ENCODE measurements at places on chromosomes 4 and X.

DNA sequence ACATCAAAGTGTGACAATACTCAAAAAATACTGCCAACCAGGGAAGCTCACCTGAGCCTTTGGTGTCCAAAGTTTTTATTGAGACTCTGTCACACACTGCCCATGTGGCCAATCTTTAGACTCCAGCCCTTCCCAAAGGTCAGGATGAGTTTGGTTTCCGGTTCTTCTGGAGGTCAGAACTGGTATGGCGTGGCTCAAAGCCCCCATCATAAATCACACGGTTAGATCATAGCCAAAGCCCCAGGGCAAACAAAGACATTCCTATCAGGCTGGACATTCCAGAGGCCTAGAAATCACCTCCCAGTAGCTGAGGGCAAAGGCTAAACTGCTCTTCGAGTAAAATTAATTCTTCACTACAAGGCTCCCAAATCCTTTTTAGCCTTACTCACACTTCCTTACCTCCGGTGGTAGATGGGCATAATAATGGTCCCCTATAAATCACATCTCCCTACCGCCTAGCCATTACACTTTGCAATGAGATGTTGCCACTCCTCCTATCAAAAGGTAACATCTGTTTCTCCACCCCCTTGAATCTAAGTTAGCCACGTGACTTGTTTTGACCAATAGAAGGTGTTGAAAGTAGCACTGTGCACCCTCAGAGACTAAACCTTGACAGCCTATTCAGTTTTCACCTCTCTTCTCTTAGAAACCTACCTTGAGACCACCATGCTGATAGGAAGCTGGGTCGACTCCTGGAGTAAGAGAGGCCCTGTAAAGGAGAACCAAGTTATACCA lies 137.8 kb upstream of the DUSP21 start:
- DNase-seq: no peak

DNA sequence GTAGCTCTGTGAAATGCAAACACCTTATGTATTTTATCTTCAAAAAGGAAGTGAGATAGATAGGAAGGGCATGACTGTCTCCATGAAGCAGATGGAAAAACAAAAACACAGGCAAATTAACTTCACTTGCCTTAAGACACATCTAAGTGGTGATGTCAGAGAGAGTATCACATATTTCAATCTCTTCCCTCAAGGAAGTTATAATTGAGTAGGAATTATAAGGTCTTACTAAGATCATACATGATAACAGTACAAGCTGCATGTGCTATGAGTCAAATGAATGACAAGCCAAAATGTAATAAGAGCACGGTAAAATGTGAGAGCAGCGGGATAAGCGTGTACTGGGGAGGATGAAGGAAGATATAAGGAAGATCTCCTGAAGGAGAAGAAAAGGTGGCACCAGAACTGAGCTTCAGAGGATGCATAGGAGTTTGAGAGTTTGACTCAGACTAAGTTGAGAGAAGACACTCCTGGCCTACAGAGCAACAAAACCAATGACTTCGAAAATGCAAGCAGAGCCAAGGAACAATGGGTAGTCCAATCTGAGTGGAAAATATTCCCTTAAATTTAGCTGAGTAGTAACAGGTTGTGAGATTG lies 43.3 kb upstream of the GALNT7 start:
- DNase-seq: no peak

GRCh38 chr4:187000281-187000680 lies 276.6 kb upstream of the FAT1 start:
- no peak for DNase-seq

- no peak for DNase-seq
These were observed 33.4 kb downstream of the ARHGEF6 start for GRCh38 chrX:136747003-136747986.

- DNase-seq: no peak
These were observed 10.5 kb downstream of the RASSF6 start for GRCh38 chr4:73609706-73610105.

- no peak for DNase-seq
These were observed 87.9 kb downstream of the UPRT start for GRCh38 chrX:75361788-75362187.

DNA sequence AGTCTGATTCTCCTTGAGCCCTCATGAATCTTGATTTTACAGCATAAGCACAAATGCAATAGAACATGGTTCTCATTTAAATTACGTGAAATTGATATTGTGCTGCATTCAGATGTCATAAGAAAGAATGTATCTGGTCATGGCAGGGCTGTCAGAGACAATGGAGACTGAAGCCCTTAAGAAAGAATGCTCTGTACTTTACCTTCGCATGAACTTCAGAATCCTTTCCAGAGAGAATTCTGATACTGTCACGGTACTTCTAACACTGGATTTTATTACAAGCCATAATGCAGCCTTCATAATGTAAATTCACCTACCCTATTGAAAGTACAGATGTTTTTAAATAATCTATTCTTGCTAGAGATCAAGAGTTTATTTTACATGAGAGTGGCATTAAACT lies 677.9 kb upstream of the ADGRL3 start:
- no peak for DNase-seq

- DNase-seq: peak; percentile 33
These were observed 19.5 kb upstream of the NFXL1 start for GRCh38 chr4:47933840-47934239.

DNA sequence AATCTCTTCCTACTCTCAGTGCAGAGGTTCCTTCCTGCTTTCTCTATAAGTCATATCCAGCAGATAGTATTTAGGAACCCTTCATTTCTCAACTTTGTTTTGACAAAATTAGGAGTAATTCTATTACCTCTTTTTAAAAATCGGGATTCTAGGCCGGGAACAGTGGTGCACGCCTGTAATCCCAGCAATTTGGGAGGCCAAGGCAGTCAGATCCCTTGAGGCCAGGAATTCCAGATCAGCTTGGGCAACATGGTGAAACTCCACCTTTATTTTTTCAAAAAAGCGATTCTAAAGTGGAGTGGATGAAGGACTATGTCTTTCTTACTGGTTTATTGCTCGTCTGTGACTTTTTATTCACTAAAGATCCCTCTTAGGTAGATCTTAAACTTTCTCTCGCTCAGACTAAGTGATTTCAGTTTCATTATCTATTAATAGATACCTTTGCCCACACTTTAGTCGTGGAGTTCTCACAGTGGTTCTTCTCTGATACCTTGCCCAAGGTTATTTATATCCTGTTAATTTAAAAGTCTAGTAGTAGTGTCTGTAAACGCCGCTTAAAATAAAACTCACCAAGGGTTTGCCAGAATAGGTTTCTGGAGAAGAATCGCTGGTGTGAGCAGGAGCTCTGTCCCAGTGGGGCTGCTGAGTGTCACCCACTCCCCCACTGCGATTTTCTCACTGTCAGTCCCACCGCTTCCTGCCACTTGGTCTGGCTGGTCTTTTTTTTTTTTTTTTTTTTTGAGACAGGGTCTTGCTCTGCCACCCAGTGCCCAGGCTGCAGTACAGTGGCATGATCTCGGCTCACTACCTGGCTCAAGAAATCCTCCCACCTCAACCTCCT lies 27.0 kb upstream of the TMEM131L start:
- no peak for DNase-seq

DNA sequence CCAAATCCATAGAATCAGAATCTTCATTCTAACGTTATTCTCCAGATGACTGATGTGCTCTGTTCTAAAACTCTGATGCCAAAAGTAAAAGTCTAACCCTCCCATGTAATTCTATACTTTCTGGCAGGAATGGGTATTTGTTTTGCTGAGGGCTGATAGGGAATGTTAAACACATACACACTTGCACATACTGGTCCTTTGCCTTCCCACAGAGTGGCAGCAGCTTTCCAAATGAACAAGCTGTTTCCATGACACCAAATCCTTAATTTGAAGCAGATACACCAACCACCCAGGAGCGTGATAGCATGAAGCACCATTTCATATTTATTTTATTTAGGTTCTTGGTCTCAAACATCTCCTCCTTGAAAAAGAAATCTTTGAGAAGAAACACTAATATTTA lies 155.5 kb upstream of the PRDX4 start:
- DNase-seq: no peak

- DNase-seq: no peak
These were observed 46.5 kb upstream of the NKAP start for GRCh38 chrX:119989905-119990555.

- DNase-seq: no peak
These were observed 9.7 kb upstream of the RAB28 start for GRCh38 chr4:13493793-13494192.

GRCh38 chr4:178784491-178784890 lies 1342.3 kb upstream of the AGA start:
- DNase-seq: no peak

GRCh38 chrX:112834031-112834845 lies 6.4 kb downstream of the AMOT start:
- no peak for DNase-seq

- no peak for DNase-seq
These were observed 90.9 kb upstream of the LNX1 start for GRCh38 chr4:53682196-53682595.

DNA sequence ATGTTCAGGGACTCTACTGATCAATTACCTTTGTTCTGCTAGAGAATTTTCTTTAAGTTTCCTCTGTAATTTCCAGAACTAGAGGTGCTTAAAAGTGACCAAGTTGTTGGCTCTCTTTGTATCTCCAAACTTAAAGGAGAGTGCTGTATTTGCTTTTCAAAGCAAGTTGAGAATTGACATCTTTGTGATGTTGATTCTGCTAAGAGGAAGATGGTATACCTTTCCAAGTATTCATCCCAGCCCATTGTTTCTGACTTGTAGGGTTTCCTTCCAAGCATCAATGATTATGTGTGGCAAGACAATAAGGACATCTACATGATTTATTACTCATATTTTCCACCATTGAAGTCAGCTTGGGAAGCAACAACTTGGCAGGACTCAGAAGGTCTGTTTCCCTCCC lies 190.6 kb downstream of the GC start:
- DNase-seq: no peak

DNA sequence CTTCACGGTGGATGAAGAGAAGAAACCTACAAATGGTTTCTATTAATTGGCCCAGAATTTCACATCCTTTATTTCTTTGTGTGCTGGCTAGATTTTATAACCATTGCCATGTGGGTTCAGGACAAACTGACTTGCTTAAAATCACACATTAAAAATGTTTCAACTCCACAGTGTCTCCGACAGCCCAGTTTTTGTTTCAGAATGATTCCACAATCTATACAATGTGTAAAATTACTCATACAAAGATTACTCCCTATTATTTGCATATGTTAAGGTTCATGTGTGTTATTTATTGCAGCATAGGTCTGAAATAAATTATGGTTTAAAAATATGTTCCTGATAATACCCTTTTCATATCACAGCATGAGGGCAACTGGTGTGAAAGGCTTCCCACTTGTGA lies 20.6 kb downstream of the DCHS2 start:
- DNase-seq: no peak

- no peak for DNase-seq
These were observed 12.8 kb upstream of the STBD1 start for GRCh38 chr4:76293772-76294171.

- no peak for DNase-seq
These were observed 755.5 kb downstream of the GLUD2 start for GRCh38 chrX:121802881-121803412.

- DNase-seq: no peak
These were observed 11.4 kb downstream of the FTSJ1 start for GRCh38 chrX:48487362-48487798.

DNA sequence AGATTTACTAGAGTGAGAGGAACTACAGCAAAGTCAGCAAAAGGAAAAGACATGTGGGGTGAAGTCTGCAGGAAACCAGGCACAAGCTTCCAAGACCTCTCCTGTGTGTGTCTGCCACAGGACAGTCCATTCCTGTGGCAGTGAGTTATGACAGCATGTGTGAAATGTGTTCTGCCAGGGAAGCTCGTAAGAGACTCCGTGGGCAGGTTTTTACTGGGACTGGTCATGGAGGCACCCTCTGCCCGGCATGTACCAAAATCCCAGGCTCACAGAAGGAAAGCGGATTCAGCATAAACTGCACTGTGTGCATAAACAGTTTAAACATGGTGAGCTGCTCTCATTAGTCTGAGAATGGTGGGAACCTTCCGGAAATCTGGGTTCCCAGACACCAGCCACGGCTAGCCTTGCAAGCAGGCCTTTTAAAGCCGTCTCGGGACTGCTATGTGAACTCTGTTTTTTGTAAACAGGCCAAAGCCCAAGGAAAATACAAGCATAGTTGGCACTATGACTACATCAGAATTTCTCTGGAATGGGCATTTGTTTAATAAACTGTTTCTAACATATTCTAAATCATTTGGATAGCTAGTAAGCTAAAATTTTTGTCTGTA lies 288.5 kb downstream of the TENM3 start:
- no peak for DNase-seq

DNA sequence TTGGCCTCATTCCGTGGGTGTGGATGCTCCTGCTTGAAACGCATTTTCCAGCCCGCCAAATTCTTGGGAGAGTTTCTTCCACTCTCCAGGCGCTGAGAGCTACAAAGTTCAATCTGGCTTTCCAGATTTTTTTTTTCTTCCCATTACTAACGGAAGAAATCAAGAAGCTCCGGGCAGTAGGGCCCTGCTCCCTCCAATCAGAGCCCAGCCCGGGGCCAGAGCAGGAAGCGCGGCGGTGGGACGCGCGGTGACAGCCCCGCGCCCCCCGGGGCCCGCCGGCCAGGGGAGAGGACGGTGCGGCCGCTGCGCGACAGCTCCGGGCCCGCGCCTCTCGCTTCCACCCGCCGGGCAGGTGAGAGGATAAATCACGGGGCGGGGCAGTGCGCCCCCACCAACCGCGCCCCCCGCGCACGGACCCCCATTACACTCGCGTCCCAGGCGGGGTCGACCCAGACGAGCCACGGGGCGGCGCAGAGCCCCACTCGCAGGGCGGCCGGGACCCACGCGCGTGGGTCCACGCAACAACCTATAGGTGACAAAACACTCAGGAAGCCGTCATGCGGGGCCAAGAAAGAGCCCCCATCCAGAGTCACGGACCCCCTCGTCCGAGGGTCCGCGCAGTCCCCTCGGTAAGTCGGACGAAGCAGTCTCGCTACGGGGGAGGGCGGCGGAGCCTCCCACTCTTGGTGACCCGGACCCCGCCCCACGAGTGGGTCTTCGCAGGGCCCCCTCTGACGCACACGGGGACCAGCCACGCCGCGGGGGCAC lies 868 bp downstream of the AFAP1 start:
- DNase-seq: no peak

DNA sequence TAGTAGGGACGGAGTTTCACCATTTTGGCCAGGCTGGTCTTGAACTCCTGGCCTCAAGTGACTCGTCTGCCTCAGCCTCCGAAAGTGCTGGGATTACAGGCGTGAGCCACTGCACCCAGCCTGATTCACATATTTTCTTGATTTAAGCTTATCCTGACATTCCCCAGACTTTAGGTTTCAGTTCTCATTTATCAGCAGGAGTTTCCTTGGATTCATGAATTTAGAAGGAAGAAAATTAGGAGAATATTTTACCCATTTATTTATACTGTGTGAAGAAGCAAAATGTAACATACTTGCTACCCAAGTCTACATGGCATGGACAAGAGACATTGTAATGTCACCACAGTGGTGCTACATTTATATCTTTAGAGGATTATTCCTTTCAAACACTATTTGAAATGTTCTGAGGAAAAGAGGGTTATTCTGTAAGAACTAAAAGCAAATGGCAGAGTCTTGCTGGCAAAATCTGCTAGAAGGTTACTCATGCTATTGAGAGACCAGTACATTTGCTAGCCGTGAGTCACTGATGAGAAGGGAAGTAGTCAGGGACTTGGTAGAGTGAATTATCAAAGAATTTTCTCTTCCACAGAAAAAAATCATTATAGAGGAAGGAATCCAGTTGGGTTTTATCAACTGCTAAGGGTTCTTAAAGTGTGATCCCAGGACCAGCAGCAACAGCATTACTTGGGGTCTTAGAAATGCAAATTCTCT lies 26.1 kb upstream of the CFAP299 start:
- DNase-seq: no peak

Measured in midbrain (tissue), 1 donor.